ENCODE measurements at places on chromosomes 5 and 9.
A peak's percentile ranks its signal among the peaks of the same experiment; 100 is the strongest.

DNA sequence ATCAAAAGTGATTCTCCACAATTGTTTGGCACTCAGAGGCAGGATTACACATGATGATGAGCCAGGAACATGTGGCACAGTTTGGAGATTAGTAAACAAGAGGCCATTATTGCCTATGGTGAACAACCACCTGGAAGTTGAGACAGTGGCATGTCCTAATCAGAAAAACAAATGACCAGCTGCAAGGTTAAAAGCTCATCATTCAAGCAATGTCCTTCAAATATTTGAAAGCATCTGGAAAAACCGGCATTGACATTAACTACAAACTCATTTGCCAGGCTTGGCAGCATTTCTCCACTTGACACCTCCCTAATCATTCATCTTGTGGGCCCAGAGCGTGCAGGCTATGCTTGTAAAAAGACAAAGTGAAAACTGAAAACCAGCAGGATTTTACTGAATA is 80.6 kb upstream of the MEGF10 start:
- DNase-seq: no peak

GRCh38 chr5:75611311-75612225 is at the start of gene ANKDD1B:
ANKDD1B (plus strand) TSS chr5:75611453; CDS start chr5:75611635, 182 bp downstream.
- peak; percentile 90 for DNase-seq

DNA sequence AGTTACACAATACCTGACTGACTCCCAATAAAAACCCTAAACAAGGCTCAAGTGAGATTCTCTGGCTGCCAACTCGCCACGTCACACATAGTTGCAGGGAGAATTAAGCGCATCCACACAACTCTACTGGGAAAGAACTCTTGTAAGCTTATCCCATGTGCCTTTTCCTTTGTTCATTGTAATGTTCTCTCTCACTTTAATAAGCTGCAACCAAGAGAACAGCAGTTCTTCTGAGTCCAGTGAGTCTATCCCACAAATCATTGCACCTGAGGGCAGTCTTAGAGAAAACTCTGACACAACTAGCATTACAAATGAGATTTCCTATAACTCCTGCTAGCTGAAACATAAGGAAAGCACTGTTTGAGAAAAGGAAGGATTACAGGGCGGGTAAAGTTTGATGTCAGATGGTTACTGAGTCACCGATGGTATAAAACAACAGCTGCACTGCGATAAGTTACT is 27.4 kb downstream of the CENPK start:
- no peak for DNase-seq

DNA sequence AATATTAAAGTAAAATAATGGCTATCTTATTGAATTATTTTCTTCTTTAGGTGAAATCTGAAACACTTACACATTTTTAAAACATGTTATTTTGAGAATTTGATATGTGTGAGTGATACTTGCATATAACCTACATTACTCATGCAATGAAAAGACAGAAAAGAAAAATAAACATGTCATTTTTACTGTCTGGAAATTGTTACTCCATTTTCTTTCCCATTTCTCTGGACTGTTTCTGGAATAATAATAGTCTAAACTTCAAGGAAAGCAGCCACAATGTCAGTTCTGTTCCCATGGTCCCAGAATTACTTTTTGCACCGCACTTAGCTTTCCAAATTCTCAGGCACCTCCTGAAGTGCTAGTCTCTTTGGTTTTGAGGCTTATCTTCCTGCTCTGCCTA is 145.5 kb downstream of the PRR16 start:
- DNase-seq: no peak

DNA sequence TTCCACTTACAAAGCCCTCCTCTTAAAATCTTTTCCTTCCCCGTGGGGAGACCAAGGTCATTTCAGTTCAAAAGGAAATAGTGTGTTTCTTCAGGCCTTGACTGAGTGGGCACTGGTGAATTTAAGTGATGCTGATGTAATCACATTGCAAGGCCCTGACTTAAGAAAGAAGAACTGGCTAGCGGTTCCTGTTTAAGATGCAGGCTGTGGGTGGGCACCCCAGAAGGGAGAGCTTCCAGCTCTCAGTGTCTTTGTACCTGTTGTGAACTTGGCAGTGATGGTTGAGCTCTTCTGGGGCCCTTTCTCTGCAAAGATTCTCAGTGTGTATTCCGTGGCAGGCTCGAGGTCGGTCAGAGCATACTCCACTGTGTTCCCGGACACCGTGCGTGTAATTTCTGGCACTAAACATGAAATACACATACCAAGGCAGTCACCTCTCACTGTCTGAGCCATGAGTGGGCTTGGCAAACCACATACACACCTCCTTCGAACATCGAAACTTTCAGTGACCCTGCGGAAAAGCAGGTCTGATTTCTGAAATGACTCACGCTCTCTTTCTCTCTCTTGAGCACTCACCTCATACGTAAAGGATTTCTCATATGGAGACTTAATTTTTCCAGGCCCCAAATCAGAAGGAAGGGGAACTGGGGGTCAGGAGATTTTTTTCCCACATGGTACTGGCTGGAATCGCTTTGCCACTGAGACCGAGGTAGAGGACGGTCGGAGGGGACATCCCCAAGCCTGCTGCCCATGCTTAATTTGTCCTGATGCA is 81.9 kb downstream of the TNC start:
- no peak for DNase-seq

GRCh38 chr9:109542922-109543321 is 44.8 kb upstream of the PTPN3 start:
- DNase-seq: no peak

DNA sequence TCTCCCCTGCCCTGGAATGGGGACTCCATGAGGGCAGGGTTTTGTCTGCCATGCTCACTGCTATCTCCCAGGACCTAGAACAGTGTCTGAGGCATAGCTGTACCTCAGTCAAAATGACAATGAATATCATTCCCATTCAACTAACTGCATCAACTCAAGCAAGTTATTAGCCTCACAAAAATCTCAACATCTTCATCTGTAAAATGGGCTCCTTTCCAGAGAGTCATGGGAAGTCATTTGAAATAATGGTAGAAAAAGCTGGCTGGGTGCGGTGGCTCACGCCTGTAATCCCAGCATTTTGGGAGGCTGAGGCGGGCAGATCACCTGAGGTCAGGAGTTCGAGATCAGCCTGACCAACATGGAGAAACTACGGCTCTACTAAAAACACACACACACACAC is 9.4 kb downstream of the SH2D3C start:
- no peak for DNase-seq

- no peak for DNase-seq
Measured at GRCh38 chr9:6598249-6598725, 47.2 kb downstream of the GLDC start.

- no peak for DNase-seq
Measured at GRCh38 chr5:142758796-142759145, 11.4 kb upstream of the ARHGAP26 start.

GRCh38 chr5:175306381-175306780 is 137.6 kb downstream of the DRD1 start:
- DNase-seq: no peak

GRCh38 chr5:170154744-170155143 is 49.0 kb downstream of the FOXI1 start:
- DNase-seq: no peak

GRCh38 chr5:117454716-117455212 is 880.1 kb upstream of the SEMA6A start:
- DNase-seq: peak; percentile 54

GRCh38 chr9:114236391-114237138 is 81.2 kb downstream of the COL27A1 start:
- no peak for DNase-seq

- DNase-seq: no peak
Measured at GRCh38 chr9:107592424-107592823, 102.9 kb upstream of the KLF4 start.

DNA sequence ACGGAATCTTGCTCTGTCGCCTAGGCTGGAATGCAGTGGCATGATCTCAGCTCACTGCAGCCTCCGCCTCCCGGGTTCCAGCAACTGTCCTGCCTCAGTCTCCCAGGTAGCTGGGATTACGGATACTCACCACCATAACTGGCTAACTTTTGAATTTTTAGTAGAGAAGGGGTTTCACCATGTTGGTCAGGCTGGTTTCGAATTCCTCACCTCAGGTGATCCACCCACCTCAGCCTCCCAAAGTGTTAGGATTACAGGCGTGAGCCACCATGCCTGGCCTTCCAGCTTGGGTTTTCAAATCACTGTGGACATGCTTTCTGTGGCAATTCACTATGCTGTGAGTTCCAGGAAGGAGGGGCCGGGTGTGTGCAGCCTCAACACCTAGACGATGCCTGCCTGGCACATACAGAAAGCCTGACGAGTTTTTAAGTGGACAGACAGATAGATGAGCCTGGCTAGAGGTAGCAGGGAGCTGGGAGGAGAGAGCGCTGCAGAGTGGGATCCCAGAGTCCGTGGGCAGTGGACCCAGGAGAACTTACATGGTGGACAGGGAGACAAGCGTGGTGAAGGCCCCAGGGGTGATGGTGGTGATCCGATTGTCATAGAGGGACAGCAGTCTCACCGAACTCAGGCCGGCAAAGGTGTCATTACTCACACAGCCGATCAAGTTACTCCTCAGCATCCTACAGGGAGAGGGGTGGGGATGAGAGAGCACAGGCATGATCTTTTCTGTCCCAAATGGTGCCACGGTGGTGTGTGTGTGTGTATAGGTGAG is 173.4 kb upstream of the PANK3 start:
- no peak for DNase-seq
